CD4-positive, alpha-beta T cell treated with Interleukin-4 for 4 hours (primary cell): ENCODE measurements at places on chromosomes 2 and 18.

- no peak for DNase-seq
Observed at GRCh38 chr2:30865243-30865642, 58.0 kb upstream of the CAPN13 start.

GRCh38 chr2:28577791-28578680, 82.2 kb downstream of the PLB1 start:
- no peak for DNase-seq

DNA sequence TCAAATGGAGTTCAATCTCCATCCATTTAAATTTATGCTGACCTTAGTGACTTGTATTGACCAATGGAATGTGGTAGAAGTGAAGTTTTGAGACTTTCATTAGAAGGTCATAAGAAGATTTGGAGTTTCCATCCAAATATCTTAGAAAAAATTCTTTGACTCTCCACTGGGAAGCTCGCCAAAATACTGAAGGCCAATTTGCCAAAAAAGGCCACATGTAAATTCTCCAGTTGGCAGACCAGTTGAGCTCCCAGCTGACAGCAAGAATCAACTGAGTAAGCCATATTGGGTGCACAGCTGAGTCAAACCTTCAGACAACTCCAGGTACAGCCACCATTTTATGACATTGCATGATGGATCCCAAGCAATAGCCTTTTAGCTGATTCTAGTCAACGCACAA, 228.3 kb upstream of the SETBP1 start:
- no peak for DNase-seq

DNA sequence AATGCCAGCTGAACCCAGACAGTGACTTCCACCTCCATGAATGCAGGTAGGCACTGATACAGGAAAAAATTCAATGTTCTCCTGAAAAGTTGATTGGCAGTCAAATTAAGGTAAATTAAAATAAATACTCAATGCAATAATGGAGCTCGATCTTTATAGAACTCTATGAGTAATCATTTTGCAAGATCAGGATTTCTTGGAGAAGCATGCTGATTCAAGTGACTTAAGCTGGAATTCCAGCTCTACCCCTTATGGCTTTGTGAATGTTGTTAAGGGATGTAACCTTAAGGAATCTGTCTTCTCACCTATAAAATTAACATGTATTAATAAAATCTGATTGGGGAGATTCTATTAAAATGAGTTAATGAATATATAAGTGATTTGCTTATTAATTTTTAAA, 145.1 kb downstream of the QPCT start:
- no peak for DNase-seq

- DNase-seq, result no peak
Observed at GRCh38 chr2:27807476-27807875, 36.0 kb downstream of the MRPL33 start.

DNA sequence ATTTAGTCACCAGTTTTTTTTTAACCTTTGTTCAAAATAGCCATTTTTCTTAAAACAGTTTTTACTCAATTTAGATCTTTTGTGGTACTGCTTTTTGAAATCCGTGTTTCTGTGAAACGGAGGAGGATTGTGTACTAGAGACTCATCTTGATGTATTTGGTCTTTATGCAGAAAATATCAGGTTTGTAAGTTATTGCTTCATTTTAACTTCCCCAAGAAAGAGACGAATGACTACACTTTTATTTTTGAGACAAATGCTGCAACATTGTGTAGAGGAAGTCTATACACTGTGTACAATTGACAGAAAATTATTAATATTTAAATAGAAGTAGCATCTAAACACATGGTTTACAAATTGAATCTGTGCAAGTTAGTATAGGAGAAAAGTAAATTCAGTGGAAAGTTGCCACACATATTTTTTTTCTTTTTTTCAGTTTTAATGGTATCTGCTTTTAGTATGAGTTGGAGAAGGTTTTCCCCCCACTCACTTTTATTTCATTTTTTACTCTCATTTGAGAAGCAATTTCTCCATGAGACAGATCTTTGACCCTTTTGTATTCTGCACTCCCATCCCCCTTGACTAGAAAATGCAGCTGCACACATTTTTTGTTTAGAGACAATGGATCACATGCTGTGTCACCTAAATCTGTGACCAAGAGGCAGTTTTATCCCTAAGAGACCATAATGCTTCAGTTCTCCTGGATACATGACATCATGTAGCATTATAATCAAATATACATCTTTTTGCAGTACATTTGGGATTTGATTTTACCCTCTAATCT, 200.8 kb upstream of the STON1 start:
- no peak for DNase-seq

DNA sequence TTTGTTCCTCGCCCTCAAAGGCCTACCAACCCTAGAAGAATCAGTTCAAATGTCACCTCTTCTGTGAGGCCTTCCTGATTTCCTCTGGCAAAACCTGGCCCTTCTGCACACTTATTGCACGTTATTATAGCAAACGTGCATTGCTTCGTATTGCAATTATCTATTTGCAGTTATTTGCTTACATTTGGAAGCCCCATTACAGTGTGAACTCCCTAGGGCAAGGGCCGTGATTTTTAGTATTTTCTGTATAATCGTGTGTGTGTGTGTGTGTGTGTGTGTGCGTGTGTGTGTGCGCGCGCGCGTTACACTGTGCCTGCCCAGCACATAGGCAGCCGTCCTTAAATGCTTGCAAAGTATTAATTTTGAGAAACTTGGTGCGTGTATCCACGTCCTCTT, 460 bp upstream of the SEMA4F start:
- DNase-seq, result no peak

GRCh38 chr2:42998721-42999120, 206.3 kb upstream of the HAAO start:
- no peak for DNase-seq

GRCh38 chr2:188450732-188451483, 159.2 kb downstream of the GULP1 start:
- no peak for DNase-seq

DNA sequence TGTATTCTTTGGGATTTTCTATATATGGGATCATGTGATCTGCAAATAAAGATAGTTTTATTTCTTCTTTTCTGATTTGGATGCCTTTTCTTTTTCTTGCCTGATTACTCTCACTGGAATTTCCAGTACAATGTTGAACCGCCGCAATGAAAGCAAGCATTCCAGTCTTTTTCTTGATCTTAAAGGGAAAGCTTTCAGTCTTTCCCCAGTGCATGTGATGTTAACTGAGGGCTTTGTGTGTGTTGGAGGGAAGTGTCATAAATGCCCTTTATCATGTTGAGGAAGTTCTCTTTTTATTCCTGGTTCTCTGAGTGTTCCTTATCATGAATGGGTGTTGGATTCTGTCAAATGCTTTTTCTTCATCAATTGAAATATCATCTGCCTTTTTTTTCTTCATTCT, 16.9 kb upstream of the CYBRD1 start:
- no peak for DNase-seq

GRCh38 chr2:285531-285930, 2.4 kb downstream of the ALKAL2 start:
- no peak for DNase-seq

GRCh38 chr18:13131283-13131682, 87.3 kb upstream of the LDLRAD4 start:
- no peak for DNase-seq

DNA sequence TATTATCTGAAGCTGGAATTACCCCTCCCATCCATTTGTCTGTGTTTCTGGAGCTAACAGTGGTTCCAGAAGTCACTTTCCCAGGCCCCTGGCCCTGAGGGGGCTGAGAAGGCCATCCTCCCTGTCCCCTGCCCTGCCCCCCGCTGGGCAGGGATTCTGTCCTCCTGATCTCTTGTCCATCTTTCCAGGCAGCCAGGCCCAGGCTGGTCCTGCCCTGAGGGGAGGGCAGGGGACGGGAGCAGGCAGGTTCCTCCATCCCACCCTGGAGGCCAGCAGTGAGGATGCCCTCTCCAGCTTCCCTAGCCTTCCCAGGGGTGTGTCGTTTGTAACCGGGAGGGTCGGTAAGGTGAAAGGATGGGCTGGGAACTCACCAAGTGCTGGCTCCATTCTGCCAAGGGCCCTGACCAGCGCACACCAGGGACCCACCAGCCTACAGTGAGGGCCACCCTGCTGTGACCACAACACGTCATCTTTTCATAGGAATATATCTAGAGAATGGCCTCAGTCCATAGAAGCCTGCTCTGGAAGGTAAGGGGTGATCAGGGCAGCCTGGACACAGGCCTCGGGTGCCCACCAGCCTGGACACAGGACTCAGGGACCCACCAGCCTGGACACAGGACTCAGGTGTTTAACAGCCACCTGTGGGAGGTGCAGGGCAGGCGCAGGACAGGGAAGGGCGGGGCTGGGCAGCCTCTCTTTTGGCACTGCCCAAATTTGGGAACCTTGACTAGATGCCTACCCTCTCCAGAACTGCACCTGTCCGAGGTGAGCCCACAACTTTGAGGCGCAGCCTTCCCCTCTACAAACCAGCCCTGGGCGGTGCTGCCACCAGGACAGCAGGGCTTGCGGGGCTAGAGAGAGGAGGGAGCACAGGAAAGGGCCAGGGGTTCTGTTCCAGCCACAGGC, 35.8 kb upstream of the GPC1 start:
- no peak for DNase-seq

DNA sequence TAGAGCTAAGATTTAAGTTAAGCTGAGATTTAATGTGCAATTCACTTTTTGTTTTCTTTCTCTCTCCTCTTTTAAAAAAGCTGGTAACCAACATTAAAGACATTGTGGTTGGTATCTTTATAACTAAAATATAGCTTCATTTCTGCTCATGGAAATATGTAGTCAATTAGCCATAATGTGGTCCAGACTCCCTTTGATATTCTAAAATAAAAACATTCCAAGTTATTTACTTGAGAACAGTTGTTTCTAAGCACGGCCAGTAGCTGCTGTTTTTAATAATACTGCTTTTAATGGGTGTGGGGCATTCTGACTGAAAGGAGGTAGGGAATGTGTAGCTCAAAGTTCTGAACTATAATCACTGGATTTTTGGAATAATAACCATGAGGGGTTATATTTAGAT, 183.3 kb upstream of the FBXO11 start:
- DNase-seq, result no peak
